ENCODE measurements at places on chromosomes 2 and 18.

- DNase-seq: no peak
These were observed 310.3 kb upstream of the GYPC start for GRCh38 chr2:126345691-126346090.

GRCh38 chr18:62543021-62543420 lies 20.2 kb downstream of the ZCCHC2 start:
- no peak for DNase-seq

- DNase-seq: no peak
These were observed 164.9 kb upstream of the HAAO start for GRCh38 chr2:42957109-42957860.

- no peak for DNase-seq
These were observed 91.2 kb downstream of the GLI2 start for GRCh38 chr2:120826716-120827410.

DNA sequence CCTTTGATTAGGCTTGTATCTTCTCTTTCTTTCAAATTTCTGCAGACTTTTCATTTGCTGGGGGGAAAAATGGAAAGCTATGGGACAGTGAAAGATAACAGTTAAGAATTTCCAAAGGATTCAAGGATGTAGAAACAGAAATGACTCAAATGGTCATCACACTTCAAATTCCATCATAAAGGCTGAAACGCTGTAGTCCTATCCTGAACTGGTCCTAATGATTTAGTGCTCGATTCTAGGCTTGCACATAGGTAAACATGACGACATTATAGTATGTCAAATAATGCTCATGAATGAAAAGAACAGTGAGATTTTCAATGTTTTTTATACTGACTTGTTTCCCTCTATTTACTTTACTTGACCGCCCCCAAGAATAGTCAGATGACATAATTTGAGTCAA lies 15.7 kb upstream of the MMADHC start:
- DNase-seq: no peak

DNA sequence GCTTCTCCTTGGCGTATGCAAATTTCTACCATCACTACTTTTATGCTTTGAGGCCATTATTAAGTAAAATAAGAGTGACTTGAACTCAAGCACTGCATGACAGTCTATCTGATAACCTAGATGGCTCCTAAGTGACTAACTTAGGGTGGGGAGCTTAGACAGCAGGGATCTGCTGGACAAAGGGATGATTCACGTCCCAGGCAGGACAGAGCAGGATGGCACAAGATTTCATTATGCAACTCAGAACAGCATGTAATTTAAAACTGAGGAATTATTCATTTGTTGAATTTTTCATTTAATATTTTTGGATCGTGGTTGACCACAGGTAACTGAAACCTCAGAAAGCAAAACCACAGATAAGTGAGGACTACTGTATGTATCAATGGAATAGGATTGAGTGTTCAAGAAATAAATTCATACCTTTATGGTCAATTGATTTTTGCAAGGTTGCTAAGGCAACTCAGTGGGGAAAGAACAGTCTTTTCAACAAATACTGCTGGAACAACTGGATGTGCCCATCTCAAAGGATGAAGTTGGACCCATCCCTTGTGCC lies 115.3 kb downstream of the MBD2 start:
- no peak for DNase-seq

DNA sequence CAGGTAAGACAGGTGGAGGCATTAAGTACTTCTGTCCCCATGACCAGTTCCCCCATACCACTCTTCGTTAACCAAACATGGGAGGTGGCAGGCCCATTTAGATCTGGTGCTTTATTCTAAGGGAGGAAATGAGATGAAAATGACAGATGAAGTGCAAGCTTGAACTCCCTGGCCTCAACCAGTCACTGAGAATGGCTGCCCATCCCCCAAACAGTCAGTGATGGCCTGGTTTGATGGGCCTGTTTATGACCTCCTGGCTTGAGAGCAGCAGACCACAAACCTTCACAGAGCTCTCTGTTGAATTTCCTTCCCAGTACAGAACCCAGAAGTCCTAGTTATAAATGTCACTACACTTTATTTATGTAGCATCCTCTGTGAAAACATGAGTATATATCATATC lies 31.1 kb downstream of the EPAS1 start:
- DNase-seq: no peak

DNA sequence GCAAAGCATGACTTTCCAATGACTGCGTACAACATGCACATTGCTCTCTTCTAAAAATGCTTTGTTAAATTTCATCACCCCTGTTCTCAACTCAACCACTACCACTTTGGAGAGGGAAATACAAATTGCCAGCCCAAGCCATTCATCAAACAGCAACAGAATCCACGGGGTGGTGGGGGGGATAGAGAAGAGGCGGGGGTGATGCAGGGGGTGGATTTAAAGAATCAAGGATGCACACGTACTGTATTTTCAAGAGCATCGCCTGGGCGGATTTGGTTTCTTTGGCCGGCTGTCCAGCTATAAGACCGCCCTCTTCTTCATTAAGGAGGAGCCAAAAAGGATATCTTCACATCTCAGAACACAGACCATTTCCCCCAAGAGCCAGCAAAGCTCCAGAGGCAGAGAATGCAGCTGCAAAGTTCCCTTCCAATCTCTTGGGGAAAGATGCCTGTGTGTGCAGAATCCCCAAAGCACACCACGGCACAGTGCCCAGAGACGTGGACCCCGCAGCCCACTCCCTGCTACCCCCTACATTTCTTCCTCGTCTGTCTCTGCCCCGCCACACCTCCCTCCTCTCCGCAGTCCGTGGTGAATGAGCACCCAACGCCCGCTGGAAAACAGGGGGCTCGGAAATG lies 977 bp downstream of the SLC8A1 start:
- DNase-seq: no peak

DNA sequence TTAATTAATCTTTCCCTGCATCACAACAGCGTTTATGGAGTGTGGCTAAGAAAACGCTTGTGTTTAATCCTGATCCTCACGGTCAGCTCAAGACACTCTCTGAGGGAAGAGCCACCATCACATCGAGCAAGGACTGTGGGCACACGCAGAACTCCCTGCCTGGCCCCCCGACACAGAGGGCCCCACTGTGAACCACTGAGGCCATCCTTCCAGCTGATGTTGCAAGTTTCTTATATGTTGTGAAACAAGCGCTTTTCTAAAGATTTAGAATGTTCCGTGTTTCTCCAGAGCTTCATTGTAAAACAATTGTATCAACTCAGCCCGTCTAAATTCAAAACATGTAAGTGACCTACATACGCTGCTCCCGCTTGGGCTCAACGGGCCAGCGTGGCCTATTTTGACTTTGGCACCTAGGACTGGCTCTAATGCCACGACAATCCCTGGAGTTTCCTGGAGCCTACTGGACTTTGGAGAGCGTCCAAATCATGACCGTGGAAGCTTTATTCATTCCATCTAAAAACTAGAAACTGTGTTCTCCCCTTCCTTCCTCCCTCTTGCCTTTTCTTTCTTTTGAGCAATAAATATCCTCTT lies 34.9 kb downstream of the SERPINE2 start:
- DNase-seq: no peak

DNA sequence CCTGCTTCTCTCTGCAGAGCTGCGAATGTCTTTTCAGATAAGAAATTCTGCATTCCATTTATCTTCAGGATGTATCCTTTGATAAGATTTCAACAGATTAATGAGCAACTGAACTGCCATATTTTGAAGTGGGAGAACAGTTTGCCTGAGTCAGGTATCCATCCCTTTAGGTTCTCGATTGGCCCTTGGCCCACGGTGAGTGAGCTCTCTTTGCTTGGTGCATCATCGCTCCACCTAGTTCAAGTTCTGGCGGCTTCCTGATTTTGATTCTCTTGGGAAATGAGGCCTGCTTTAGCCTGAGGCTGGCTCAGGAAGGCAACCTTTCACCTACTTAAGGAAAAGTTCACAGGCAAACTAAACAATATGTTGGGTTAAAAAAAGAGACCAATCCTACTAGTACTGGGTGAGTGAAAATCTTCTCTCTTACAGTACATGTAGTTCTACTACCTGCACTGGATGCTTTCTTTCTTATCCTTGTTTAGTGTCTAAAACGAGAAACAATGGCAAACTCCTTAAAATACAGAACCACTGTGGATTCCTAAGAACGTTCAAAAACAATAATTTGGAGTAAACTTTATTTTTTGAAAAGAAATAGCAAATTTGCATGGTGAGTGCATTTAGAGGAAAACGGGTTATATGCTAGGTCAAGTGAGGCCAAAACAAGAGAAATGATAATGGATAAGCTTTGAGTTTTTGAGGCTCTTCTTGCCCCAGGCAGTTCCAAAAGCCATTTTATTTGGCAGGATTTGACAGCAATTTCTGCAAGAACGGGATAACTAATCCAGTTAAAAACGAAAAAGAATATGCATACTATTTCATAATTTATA lies 837 bp upstream of the ACSL3 start:
- DNase-seq: no peak

- DNase-seq: no peak
These were observed 944.0 kb downstream of the DPP10 start for GRCh38 chr2:115386465-115386864.

DNA sequence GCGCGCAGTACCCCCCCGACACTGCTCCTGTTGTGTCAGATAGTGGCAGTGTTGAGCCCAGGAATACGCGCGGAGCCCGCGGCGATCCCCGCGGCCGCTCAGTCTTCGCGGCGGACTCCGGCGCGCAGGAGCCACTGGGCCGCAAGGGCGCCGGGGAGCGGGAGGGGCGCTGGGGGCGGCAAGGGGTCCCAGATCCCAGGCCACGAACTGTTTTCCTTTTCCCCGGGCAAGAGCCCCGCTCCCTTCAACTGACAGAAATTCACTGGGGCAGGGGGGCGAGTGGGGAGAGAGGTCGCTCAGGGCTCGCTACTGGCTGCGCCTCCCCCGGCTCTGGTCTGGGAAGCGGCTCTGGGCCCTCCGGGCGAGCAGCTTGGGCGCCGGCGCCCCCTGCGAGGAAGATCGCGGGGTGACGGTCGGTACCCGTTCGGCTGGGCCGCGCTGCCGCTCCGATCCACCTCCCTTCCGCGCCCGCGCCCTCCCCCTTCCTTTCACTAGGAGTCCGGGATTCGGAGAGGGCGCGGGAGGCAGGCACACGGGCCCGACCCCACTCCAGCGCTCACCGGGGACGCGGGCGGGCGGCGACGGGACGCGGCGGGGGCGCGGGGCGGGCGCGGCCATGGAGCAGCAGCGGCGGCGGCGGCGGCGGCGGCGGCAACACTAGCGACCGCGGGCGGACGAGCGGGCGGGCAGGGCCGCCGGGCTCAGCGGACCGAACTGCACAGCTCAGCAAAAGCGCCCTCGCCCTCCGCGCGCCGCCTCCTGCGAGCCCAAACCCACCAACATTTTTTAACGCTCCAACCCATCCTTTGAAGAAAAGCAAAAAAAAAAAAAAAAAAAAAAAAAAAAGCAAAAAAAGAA lies 1.4 kb upstream of the SETBP1 start:
- DNase-seq: peak; percentile 82

DNA sequence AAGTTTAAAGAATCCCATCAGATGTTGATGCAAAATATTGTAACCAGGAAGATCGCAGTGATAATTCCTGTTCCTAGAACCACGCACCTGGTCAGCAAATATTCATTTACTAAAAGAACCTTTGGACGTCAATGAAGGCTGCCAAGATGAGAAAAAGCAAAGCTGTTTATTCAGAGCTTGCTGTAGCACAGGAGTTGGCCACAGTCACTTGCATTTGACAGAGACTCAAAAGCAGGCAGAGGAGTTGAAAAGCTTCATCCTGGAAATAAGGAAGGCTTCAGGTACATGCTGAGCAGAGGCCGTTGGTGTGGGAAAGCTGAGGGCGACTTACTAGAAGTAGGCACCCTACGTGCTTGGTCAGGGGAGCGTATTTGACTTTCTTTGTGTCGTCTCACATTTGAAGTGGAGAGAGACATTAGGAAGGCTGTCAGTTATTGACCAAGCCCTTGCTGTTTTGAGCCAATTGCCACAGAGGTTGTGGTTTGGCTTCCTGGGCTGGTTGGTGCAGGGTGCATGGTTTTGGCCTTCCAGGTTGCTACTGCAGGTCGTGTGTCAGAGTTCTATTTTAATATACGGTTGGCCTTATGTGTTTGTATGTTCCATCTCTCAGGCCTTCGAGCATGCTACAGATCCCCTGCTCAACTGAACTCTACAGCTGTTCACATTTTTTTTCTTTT lies 289.6 kb downstream of the METTL4 start:
- no peak for DNase-seq

DNA sequence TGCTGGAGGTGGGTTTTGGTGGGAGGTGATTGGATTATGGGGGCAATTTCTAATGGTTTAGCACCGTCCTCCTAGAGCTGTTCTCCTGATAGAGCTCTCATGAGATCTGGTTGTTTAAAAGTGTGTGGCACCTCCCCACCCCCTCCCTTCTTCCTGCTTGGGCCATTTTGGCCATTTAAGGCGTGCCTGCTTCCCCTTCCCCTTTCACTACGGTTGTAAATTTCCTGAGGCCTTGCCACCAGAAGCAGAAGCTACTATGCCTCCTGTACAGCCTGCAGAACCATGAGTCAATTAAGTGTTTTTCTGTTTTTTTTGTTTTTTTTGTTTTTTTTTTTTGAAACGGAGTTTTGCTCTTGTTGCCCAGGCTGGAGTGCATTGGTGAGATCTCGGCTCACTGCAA lies 335.7 kb upstream of the HS6ST1 start:
- DNase-seq: peak; percentile 2

DNA sequence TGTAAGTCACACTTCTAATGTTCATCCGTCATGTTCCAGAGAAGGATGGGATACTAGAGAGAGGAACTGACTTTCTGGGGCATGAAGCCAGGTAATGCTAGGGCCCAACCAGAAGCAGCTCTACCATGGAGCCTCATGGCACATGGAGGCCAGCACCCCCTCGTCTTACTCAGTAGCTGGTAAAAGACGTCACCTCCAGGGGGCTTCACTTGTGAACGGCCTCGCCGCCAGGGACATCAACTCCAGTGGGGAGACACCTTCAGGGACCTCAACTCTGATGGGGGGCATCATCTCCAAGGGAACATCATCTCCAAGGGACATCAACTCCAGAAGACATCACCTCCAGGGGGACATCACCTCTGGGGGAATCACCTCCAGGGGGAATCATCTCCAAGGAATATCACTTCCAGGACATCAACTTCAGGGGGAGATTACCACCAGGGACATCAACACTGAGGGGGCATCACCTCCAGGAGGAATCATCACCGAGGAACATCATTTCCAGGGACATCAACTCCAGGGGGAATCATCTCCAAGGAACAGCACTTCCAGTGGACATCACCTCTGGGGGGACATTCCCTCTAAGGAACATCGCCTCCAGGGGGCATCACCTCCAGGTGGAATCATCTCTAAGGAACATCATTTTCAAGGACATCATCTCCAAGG lies 168.4 kb downstream of the NDUFA10 start:
- no peak for DNase-seq

DNA sequence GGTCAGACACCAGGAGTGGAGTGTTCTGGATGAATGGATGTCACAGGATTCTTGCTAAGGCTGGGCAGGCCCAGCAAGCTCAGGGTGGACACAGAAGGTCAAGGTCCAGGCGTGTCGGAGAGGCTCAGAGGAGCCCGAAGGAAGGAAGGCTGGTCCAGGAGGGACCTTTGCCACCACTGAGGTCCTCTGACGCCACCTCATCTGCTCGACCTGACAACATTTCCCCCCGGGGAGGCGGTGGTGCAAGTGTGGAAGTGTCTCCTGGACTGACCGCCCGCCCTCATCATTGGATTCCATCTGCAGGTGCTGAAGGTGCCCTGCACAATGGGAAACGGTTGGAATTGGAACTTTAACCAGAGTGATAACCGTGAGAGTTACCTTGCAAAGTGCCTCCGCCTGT lies 124.6 kb downstream of the RTP5 start:
- no peak for DNase-seq
